Psoas muscle (tissue), 8 donors: ENCODE measurements at places on chromosomes 7 and 10. TPM values are rescaled to one million over a fixed set of nuclear protein-coding genes. Genes with fewer than 3 reads are reported as not detected.
A peak's percentile ranks its signal among the peaks of the same experiment; 100 is the strongest.

DNA sequence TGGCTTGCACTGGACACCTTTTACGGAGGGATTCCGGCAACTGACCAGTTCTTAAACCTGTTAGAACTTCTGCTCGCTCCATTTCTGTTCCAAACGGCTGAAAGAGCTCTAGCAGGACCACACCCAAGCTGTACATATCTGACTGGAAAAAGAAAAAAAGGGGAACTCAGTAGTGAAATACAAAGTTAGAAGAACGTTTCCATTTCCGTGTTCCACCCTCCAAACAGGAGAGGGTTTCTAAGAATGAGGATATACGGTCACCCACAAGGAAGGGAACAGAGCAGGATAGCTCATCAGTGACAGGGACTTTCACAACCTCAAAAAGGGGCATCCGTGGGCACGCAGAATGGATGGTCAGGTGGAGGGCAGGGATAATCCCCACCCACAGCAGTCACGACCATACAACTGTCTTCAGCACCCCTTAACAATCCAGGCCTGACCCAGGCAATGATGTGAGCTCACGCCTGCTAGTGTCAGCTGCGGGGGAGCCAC, 4.3 kb upstream of the ANKRD61 start:
- no peak for DNase-seq

- no peak for DNase-seq
Measured at GRCh38 chr7:96685353-96685752, 24.3 kb downstream of the SEM1 start.

- no peak for DNase-seq
Measured at GRCh38 chr10:113078282-113078907, 128.3 kb downstream of the TCF7L2 start.

GRCh38 chr10:29540016-29540415, 94.8 kb downstream of the SVIL start:
- DNase-seq: no peak

- DNase-seq: no peak
Measured at GRCh38 chr7:85224171-85224570, 37.3 kb upstream of the SEMA3D start.

DNA sequence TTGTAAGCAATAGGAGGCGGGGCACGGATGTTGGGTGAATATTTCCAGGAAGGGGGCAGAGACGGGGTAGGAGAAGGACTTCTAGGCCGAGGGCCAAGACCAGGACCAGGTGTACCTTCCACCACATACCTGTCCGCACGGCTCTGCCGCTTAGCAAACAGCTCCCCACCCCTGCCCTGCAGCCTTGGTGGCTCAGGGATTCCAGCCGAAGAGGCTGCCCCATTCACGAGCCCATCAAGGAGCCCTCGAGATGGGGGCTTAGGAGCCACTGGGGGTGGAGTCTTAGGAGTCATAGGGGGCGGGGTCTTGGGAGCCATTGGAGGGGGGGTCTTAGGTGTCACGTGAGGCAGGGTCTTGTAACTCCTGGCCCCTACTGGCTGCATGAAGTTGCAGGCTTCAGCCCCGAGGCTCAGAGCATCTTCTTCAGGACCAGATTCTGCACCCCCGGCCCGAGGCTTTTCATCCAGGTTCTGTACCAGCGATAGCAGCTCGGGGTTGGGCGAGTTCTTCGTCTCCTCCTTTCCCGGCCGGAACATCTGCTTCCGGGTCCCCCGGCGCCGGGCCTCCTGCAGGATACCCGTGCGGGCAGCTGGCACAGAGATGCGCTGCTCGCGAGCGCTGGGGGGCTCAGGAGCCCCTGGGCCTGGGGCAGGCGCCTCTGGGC, 6.1 kb upstream of the MYOZ1 start:
- peak; percentile 67 for DNase-seq

GRCh38 chr7:83520726-83521125, 128.2 kb downstream of the SEMA3E start:
- no peak for DNase-seq

GRCh38 chr7:111736552-111736874, 174.2 kb upstream of the IMMP2L start:
- no peak for DNase-seq

- DNase-seq: no peak
Measured at GRCh38 chr10:72981028-72981881, 26.6 kb upstream of the PLA2G12B start.

Gene SSMEM1
- total RNA-seq: not detected
